AG08396 (cell line): ENCODE measurements at places on chromosomes 6 and 20.
A peak's percentile ranks its signal among the peaks of the same experiment; 100 is the strongest.

DNA sequence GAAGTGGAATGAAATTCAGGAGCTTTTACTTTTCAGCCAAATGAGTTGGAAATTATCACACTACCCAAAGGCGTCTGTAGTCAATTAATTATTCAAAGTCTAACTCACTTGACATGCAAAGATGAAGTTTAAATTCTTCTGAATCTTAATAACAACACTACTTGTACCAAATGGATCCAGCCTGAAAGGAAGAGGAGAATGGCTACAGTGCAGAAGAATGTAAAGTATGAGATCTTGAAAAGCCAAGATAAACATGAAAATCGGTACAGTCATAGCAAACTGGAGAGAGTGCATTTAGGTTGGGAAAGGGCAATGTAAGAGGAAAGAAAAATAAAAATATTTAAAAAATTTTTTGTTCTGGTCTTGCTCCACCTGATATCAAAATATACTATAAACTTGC, 195.5 kb downstream of the SIM1 start:
- peak; percentile 31 for DNase-seq

- DNase-seq, result no peak
These were observed 69.2 kb upstream of the LYRM2 start for GRCh38 chr6:89707766-89708165.

DNA sequence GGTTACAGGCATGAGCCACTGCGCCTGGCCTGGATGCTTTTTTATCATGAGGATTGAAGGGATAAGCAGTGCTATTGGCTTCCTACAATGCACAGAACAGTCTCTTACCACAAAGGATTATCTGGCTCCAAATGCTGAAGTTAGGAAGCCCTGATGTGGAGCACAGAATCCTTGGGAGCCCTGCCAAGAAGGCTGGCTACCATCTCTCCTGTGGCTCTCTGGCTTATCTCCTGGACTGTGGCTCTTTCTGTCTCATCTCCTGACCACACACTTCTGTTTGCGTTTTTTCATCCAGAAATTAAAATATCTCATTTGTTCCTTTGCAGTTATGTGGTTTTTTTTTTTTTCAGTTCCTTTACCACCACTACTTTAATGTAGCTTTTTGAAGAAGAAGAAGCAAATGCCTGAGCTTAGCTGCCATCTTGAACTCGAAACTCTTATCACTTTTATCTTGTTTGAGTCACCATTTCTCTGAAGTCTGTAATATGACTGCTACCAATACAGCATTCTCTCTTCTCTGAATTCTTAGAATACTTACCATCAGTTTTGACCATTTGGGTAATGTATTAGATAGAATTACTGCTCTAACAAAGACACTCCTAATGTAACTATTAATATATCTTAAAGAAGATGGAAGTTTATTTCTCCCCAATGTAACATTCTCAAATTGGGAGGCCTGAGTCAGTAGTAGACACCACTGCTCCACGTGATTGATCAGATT, 1044.7 kb downstream of the KIF16B start:
- no peak for DNase-seq

DNA sequence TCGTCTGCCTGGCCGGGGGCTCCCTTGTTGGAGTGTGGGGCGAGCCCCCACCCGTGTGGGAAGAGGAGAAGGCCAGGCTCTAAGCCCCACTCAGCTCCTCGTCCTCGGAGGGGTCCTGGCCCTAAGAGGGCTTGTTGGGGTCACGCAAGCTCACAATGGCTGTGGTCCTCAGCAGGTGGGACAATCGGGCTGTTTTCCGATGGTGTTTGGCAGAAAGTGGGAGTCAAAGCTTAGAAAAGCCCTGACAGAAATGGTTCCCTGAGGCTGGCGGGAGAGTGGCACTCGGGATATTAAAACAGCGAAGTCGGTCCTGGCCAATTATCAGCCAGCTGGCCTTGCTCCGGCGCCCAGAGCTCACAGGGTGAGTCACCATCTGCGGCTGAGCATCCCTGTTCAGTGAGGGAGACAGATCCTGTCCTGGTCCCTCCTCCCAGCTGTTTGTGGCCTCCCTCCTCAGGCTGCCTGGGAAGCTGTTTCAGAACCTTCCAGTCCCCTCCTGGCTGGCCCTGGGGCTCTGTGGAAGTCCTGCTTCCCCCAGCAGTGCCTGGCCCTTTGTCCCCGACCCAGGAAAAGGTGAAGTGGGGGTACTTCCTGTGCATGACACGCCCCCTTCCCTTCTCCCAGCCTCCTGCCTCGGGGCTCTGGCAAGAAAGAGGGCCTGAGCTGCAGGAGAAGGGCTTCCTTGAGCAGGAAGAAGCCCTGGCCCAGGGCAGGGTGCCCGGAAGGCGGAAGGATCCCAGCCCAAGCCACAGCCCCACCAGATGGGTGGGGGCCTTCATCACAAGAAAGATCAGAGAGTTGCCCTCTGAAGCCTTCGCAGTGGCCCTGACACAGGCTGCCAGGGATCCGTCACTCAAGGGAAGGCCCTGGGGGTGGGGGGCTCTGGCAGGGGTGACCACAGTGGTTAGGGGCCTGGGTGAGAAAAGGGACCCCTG, 53.6 kb upstream of the BHLHE23 start:
- DNase-seq, result peak; percentile 75

DNA sequence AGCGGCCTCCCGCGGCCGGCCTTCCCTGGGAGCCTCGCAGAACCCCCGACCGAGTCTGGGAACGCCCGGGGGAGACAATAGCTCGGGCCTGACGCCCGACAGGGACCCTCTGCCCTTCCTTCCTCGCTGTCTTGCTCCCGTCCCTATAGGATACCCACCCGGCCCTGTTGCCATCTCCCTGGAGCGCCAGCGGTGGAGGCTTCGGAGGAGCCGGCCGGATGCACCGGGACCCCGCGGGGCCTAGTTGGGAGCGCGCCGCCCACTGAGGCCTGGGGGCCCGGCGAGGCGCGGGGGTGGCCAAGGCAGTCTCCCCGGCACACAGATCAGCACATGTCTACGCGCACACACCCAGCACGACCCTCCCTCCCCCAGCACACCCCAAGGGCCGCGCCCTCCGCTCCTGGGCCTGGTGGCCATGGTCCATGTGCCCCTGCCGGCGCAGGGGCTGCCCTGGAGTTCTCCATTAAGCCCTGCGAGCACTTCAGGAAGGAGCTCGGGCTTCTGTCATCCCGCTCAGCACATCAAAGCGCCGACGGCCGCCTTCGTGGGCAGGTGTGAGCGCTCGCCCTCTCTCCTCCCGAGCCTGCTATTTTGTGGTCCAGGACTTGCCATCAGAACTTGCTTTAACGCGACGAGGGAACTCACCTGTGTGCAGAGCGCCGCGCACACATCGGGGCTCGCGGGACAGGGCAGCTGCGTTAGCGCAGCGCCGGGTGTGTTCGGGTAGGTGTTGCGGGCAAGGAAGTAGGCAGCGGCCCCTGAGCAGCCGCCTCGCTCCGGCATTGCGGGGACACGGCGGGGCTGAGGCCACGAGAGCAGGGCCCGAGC, 3.7 kb downstream of the FOXF2 start:
- DNase-seq, result no peak

DNA sequence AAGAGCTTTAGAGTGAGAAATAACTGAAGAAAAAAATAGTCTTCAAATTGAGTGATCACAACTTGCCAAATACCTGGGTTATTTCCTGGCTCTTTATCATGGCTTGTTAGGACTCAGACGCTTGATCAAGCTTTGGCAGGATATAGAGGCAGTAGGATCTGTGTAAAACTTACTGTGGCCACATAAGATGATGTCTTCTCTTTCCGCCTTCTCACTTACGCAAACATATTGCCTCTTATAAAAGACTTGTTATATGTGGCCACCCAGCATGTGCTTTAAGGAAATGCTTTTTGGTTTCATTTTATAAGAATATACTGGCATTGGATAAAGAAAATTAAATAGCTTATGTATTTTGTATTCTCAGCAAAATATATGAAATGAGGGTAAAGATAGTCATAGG, 101.8 kb upstream of the AKIRIN2 start:
- no peak for DNase-seq

DNA sequence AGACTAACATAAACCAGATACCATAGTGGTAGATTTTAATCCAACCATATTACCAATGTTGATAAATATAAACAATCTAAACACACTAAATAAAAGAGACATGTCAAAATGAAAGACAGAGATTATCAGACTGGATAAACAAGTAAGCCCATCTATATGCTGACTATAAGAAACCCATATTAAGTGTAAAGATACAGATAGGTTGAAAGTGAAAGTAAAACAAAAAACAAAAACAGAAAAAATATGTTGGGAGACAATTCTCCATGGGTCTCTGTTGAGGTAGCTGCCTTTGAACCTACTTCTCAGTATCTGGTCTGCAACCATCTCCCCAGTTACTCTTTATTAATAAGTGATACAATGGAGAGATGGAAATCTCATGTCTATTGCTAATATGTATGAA, 21.2 kb downstream of the REV3L start:
- no peak for DNase-seq

DNA sequence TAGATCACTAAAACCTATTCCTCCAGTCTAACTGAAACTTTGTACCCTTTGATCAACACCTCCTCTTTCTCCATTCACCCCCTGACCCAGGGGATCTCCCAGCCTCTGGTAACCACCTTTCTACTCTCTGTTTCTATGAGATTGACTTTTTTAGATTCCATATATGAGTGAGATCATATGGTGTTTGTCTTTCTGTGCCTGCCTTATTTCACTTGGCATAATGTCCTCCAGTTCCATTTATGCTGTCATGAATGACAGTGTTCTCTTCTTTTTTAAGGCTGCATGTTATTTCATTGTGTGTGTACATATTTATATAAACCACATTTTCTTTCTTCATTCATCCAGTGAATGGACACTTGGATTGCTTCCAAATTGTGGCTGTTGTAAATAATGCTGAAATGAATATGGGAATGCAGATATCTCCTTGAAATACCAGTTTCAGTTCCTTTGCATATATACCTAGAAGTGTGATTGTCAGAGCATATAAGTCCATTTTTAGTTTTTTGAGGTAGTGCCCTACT, 57.7 kb downstream of the DHX35 start:
- no peak for DNase-seq

- DNase-seq, result no peak
These were observed 13.4 kb downstream of the TRIM38 start for GRCh38 chr6:25975923-25976560.

DNA sequence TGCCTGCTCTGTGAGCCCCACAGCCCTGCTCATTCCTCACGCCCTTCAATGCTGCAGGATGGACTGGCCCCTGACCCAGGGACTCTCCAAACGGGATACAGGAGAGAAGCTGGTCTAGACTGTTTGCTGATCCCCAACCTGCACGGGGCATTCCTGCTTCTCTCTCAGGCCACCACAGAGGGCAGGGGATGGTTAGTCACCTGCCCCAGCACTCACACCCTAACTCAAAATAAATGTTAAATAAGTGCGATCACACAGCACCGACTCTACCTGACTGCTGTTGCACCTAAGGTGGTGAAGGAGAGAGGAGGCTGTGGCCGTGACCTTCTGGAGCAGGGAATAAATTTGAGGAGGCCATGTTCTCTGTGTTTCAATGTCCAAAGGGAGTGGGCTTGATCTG, 39.9 kb upstream of the TGM6 start:
- no peak for DNase-seq

- no peak for DNase-seq
These were observed 21.8 kb upstream of the DACT2 start for GRCh38 chr6:168341280-168341900.

DNA sequence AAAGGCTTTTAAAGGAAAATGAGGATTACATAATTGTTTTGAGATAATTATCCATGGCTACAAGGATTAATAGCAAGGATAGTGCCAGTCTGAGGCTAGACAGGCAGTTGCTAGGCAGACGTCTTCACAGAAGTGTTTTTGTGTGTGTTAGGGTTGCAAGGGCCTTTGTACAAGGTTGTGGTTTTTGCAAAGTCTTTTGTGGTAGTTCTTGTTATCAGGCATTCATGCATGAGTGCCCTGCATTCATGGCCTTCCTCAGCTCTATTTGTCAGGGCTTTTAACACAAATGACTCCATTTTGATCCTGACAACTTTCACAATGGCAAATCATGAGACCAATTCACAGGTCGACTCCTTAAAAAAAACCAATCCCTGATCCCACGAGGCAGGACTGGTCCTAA, 68.1 kb upstream of the TXNDC5 start:
- DNase-seq, result no peak

DNA sequence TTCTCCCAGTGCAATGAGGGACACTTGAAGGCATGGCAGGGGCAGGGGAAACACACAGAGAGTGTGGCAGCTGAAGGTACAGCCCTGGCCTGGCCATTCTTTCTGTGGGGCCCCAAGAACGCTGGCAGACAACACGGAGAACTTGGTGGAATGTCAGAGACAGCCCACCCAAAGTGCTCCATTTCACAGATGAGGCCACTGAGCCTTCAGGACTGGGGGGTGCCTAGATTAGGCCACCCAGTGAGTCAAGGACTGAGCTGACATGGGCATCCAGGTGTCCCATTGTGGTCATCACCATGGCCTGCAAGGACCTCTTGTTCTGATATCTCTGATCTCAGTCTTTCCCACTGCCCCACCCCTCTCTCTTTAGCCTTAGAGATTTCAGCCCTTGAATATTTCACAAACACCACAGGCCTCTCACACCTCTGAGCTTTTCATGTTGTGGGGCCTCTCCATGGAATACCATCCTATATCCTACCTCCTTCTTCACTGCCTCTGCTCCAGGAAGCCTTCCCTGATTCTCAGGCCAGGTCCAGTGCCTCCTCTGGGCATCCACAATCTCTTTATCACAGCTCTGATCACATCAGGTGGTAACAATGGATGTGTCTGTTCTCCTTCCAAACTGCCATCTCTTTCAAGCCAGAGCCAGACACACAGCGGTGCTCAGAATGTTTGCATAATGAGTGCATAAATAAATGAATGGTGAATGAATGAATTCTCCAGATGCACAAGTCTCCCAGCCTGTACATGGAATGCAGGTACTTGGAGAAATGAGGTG, 2.0 kb upstream of the RSPO4 start:
- DNase-seq, result no peak

GRCh38 chr6:1574083-1574761, 35.5 kb upstream of the FOXC1 start:
- DNase-seq, result no peak

- DNase-seq, result peak; percentile 41
These were observed 900.0 kb downstream of the KIF16B start for GRCh38 chr20:15673206-15673605.

DNA sequence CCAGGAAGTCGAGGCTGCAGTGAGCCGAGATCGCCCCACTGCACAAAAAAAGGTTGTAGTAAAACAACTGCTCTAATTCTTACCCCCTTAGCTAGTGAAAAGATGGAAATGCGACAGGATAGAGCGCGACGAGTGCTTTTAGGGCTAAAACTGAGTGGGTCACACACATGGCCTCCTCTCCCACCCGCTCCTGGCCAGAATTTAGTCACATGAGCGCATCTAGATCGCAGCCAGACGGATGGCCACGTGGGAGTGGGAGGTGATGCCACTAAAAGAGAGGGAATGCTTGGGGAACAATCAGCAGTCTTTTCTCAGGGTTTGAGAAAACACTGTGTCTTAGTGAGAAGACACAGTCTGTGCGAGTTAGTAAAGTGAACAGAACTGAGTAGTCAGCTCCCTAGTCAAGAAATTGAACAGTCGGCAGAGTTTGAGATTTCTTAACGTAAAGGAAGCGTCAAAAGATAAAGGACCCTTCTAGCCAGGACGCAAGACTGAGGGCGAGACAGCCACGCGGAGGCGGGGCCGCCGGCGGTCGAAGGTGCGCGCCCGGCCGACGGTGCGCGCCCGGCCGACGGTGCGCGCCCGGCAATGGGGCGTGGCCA, 664 bp upstream of the ACTR5 start:
- no peak for DNase-seq

- DNase-seq, result peak; percentile 33
These were observed 28.8 kb upstream of the CCND3 start for GRCh38 chr6:41970436-41970846.
